ENCODE measurements at places on chromosomes 16 and 17. TPM values are rescaled to one million over a fixed set of nuclear protein-coding genes. Genes with fewer than 3 reads are reported as not detected.
A peak's percentile ranks its signal among the peaks of the same experiment; 100 is the strongest.

DNA sequence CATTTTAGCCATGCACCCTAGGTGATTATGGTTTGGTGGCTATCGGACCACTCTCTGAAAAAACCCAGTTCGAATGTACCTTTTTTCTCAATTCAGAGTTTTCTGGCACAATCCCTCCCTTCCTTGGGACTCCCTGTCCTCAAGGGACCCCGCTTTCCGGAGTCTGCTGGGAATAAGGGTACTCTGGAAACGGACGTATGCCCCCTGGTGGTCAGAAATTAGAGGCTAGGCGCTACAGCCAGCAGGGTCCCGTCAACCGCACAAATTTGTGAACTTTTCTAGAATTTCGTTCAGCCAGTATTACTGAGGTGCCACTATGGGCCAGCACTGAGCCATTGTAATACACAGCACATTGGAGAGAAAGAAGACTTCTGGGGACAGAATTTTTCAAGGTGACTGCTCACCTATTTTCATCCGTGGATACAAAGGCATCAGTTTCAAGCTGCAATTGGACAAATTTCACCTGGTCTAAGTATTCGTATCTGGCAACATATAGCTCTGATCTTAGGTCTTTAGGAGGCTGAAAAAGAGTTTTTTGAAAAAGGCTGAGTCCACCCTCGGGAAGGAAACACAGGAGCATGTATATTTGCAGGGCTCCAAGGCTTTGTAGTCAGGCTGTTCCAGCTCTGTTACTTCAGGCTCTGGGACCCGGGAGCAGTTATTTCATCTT, 27.1 kb upstream of the CRYBA1 start:
- no peaks in the 10 kb centered on the region for H3K27me3 ChIP-seq
- H3K4me1 ChIP-seq, result peaks cover 8% of the 10 kb centered on the region
- no peak overlapping the region for H3K4me3 ChIP-seq
- DNase-seq, result peak; percentile 91

DNA sequence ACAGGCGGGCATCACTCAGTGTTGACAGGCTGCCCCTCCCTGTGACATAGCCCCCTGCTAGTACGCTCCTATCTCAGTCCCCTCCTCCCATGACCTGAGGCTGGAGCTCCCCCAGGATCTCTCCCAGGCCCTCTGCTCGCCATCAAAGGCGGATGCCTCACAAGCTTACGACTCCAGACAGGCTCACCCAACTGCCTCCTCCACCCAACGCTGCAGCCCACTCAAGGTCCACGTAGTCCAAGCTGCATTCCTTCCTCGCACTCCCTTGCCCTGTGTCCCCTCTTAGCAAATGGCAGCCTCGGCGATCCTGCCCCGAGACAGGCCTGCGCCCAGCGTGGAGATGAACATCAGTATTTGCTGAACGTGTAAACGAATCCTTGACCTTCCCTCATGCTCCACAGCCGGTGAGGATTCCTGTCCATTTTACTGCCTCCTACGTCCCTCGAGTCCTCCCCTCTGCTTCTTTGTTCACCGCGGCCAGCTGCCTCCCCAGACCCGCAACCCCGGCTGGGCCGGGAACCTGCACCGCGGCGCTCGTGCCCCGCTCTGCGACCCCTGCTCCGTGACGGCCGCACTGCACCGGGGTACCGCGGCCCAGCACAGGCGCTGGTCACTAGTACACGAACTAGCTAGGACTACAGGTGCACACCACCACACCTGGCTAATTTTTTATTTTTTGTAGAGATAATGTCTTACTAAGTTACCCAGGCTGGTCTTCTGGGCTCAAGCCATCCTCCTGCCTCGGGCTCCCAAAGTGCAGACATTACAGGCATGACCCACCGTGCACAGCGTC, 838 bp upstream of the TMEM97 start:
- no peaks in the 10 kb centered on the region for H3K27me3 ChIP-seq
- H3K4me1 ChIP-seq, result peaks cover 8% of the 10 kb centered on the region
- H3K27ac ChIP-seq, result peak overlapping the region; percentile 21

DNA sequence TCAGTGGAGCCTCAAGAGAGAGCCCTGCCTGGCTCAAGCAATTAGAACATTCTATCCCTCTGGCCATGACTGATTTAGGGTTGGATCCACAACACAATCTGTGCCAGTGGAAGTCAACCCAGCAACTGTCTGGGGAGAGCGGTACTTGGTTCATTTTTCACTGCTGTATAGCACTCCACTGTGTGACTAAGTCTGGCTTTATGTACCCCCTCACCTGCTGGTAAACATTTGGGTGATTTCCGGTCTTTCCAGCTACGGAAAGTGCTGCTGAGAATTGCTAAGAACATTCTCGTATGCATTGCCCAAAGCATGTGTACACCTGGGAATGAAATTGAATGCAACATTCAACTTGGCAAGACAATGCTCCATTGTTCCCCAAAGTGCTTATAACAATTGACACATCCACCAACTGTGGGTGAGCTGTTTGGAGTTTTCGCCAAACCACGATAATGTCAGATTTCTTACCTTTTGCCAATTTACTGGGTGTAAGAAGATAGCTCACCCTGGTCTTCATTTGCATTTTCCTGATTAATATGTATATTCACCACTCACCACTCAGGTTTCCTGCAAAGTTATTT, 63.5 kb upstream of the MED9 start:
- no peaks in the 10 kb centered on the region for H3K27me3 ChIP-seq
- H3K4me3 ChIP-seq, result no peak overlapping the region
- no peak overlapping the region for H3K27ac ChIP-seq
- H3K4me1 ChIP-seq, result peaks cover 45% of the 10 kb centered on the region
- no peak for DNase-seq

DNA sequence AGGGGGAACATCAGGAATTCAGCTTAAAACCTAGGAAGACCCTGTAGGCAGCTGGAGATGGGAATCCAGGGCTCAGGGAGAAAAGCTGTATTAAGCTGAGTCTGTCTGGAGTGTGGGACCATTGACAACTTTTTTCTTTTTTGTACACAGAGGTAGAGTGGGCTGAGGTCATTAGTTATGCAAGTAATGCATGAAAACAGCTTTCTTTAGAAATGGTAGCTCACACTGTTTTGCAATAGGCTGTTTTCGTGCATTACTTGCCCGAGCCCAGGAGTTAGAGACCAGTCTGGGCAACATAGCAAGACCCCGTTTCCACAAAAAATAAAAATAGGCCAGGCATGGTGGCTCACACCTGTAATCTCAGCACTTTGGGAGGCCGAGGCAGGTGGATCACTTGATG, 46.5 kb downstream of the KATNIP start:
- no peak overlapping the region for H3K27ac ChIP-seq
- H3K4me1 ChIP-seq, result no peaks in the 10 kb centered on the region
- H3K36me3 ChIP-seq, result no peaks in the 10 kb centered on the region
- no peak overlapping the region for H3K4me3 ChIP-seq
- H3K27me3 ChIP-seq, result no peaks in the 10 kb centered on the region

GRCh38 chr16:25177831-25178688, 38.7 kb upstream of the AQP8 start:
- H3K36me3 ChIP-seq, result peaks cover 4% of the 10 kb centered on the region
- H3K27me3 ChIP-seq, result no peaks in the 10 kb centered on the region
- peaks cover 8% of the 10 kb centered on the region for H3K4me1 ChIP-seq
- no peak overlapping the region for H3K4me3 ChIP-seq
- H3K27ac ChIP-seq, result peak overlapping the region; percentile 37
- peak; percentile 36 for DNase-seq

- H3K27me3 ChIP-seq, result no peaks in the 10 kb centered on the region
- no peaks in the 10 kb centered on the region for H3K36me3 ChIP-seq
- DNase-seq, result peak; percentile 44
- H3K4me1 ChIP-seq, result peaks cover 33% of the 10 kb centered on the region
- peak overlapping the region; percentile 86 for H3K27ac ChIP-seq
- H3K4me3 ChIP-seq, result no peak overlapping the region
These were observed 40.3 kb upstream of the SREBF1 start for GRCh38 chr17:17876959-17877528.

SOST gene
- total RNA-seq, result not detected

All from adrenal gland (tissue), 19 donors.